ENCODE measurements at places on chromosomes 11 and 22. TPM values are rescaled to one million over a fixed set of nuclear protein-coding genes. Genes with fewer than 3 reads are reported as not detected.

DNA sequence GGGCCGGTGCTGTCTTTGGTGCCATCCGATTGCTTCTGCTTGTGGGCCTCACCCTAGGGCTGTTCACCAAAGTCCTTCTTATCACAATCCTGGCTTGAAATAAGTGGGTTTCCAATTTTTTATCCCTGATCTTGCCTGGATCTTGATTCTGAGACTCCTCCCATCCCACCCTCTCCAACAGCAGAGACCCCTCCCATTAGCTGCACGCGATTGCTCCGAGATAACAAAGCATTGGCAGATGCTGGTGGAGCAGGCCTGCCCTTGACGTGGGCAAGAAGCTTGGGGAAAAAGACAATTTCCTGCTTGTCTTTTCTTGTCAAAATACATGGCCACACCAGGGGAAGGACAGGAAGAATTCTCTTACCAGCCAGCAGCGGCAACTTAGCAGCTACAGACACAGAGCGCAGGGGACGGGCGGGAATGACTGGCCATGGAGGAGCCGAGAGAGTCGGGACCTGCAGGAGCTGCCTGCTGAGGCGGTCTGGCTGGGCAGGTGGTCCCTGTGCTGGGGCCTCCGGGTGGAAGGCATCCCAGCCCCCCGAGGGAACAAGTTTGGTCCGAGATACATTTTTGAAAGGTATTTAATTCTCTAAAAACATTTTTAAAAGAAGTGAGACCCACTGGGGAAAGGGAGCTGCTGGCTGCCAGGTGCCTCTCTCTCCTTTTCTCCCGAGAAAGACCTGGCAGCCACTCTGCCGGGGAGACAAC, 9.7 kb upstream of the BID start:
- DNase-seq: no peak

GRCh38 chr11:6321961-6322362, 1.7 kb upstream of the CAVIN3 start:
- no peak for DNase-seq

DNA sequence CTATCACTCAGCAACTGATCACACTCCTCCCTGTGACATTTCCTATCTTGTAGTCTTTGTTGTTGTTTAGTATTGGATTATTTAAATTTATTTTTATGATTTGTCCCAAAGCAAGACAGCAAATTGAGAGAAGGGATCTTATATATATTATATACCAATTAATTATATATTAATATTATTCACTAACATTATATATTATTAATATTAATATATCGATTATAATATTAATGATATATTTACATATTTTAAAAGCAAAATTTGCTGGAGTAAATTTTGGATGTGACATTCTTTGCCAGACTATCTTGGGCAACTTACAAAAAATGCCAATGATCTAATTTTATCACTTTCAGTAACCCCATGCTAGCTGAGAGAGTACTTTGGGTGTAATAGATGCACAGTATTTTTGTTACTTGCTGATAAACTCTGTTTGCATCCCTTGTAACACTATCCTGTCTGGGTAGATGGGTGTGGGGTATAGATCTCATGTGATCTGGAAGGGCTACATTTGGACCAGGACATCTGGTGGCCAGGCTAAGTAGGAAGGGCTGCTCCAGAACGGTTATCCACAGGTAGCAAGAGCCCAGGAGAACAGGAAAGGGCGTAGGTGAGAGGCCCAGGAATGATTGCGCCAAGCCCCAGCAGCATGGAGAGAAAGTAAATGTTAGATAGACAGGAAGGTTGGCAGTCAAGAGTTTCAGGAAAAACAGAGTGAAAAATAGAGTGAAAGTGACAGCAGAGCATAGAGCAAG, 608.6 kb upstream of the KIRREL3 start:
- no peak for DNase-seq

- DNase-seq: no peak
These were observed 17.8 kb downstream of the ADA2 start for GRCh38 chr22:17201285-17201945.

The CCDC87 gene
- not detected for total RNA-seq

The CTSW gene
- not detected for total RNA-seq

The DLG2 gene
- total RNA-seq: 1.9 TPM

All from transverse colon (tissue), 4 donors.